ENCODE measurements at places on chromosomes 13 and 19. TPM values are rescaled to one million over a fixed set of nuclear protein-coding genes. Genes with fewer than 3 reads are reported as not detected.
A peak's percentile ranks its signal among the peaks of the same experiment; 100 is the strongest.

The NLRP12 gene
- total RNA-seq, result 0.04 TPM

DNA sequence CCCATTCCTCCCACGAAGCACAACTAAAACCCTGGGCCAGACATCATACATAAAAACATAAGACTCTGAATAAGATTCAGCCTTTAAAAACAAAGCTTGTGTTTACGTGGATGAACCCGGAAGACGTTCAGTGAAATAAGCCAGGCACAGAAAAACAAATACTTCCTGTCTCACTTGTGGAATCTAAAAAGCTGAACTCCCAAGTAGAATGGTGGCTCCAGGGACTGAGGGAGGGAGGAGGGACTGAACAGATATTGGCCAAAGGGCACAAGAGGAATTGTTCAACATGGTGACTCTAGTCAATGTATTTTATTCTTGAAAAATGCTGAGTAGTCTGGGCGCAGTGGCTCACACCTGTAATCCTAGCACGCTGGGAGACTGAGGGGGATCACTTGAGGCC lies 35.7 kb upstream of the TPM4 start:
- H3K36me3 ChIP-seq, result no peaks in the 10 kb centered on the region
- no peak overlapping the region for H3K27ac ChIP-seq
- H3K27me3 ChIP-seq, result peaks cover 37% of the 10 kb centered on the region
- DNase-seq, result no peak
- H3K4me1 ChIP-seq, result peaks cover 14% of the 10 kb centered on the region
- no peak overlapping the region for H3K4me3 ChIP-seq

GRCh38 chr13:56924401-56924800 lies 216.3 kb upstream of the PRR20A start:
- H3K4me3 ChIP-seq, result no peak overlapping the region
- no peaks in the 10 kb centered on the region for H3K4me1 ChIP-seq
- no peak for DNase-seq
- H3K27ac ChIP-seq, result no peak overlapping the region

The MADCAM1 gene
- not detected for total RNA-seq

- H3K4me1 ChIP-seq, result no peaks in the 10 kb centered on the region
- no peak overlapping the region for H3K4me3 ChIP-seq
- H3K36me3 ChIP-seq, result no peaks in the 10 kb centered on the region
These were observed 5.4 kb upstream of the LRFN1 start for GRCh38 chr19:39325778-39326665.

GRCh38 chr13:111490611-111491010 lies 170.2 kb downstream of the TEX29 start:
- no peaks in the 10 kb centered on the region for H3K36me3 ChIP-seq
- H3K4me1 ChIP-seq, result no peaks in the 10 kb centered on the region
- peaks cover 3% of the 10 kb centered on the region for H3K27me3 ChIP-seq
- no peak overlapping the region for H3K27ac ChIP-seq

The POMP gene
- total RNA-seq, result 120 TPM

The ZNF790 gene
- total RNA-seq, result 0.49 TPM

DNA sequence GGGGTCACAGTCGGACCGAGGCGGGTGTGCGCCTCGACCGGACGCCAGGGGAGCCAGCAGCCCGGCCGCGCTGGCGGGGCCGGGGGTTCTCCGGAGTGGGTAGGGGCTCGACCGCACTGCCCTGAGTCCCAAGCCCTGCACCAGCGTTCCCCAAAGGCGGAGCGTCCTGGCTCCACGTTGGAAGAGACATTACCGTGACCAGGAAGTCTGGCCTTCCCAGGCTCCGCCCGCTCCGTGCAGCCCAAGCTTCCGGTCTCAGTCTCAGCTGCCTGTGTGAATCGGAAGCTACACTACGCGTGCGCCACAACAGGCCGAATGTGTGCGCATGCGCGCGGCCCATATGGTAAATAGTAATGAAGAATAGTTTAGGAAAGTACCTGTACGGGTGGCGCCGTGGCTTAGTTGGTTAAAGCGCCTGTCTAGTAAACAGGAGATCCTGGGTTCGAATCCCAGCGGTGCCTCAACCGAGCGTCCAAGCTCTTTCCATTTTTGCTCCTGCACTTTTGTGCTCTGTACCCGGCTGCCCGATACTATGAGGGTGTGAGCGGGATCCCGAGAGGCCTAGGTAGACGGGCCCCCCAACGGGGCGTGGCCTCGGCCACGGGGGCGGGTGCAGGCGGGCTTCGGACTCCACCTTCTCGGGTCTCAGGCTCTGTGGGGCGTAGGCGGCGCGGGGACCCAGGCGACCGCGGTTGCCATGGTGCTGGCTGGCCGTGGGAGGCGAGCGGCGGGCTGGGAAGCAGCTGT lies 17.3 kb upstream of the LRP3 start:
- peak; percentile 99 for DNase-seq
- H3K36me3 ChIP-seq, result no peaks in the 10 kb centered on the region
- H3K4me1 ChIP-seq, result peaks cover 30% of the 10 kb centered on the region
- H3K27me3 ChIP-seq, result peaks cover 6% of the 10 kb centered on the region
- peak overlapping the region; percentile 72 for H3K4me3 ChIP-seq

The MAST1 gene
- total RNA-seq, result 12.1 TPM

GRCh38 chr19:50022823-50023222 lies 2.3 kb downstream of the VRK3 start:
- peaks cover 32% of the 10 kb centered on the region for H3K36me3 ChIP-seq
- H3K4me1 ChIP-seq, result peaks cover 18% of the 10 kb centered on the region
- DNase-seq, result no peak
- H3K27ac ChIP-seq, result no peak overlapping the region

DNA sequence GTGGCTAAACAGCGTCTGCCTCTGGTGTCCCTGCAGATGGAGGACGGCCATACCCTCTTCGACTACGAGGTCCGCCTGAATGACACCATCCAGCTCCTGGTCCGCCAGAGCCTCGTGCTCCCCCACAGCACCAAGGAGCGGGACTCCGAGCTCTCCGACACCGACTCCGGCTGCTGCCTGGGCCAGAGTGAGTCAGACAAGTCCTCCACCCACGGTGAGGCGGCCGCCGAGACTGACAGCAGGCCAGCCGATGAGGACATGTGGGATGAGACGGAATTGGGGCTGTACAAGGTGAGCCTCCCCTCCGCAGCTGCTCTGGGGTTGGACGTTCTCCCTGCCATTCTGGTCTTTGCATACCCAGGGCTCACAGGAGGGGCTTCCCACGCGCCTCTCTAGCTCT lies 19.9 kb downstream of the UHRF1 start:
- H3K4me1 ChIP-seq, result peaks cover 8% of the 10 kb centered on the region
- H3K27me3 ChIP-seq, result no peaks in the 10 kb centered on the region
- peaks cover 65% of the 10 kb centered on the region for H3K36me3 ChIP-seq

The THSD1 gene
- 0.09 TPM for total RNA-seq

DNA sequence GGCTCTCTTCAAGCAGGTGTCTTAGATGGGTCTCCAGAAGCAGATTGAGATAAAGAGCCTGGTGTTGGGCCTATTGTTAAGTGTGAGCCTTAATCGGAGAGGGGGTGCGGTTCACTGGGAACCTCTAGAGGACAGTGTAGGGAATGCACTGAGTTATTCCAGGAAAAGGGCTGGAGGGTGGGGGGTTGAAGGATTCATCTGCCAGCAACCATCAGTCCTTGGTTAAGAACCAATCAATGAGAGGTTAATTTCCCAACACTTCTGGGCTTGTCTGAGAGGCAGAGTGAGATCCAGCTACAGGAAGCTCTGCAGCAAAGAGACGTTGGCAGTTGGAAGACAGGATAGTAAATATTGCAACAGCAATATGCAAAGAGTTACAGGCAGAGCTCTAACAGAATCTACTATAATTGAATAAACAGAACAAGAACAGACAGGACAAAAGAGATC lies 28.7 kb downstream of the CYP4F2 start:
- peaks cover 6% of the 10 kb centered on the region for H3K27me3 ChIP-seq
- DNase-seq, result peak; percentile 88
- no peak overlapping the region for H3K4me3 ChIP-seq
- H3K4me1 ChIP-seq, result peaks cover 17% of the 10 kb centered on the region

The CPT1C gene
- 4.4 TPM for total RNA-seq

DNA sequence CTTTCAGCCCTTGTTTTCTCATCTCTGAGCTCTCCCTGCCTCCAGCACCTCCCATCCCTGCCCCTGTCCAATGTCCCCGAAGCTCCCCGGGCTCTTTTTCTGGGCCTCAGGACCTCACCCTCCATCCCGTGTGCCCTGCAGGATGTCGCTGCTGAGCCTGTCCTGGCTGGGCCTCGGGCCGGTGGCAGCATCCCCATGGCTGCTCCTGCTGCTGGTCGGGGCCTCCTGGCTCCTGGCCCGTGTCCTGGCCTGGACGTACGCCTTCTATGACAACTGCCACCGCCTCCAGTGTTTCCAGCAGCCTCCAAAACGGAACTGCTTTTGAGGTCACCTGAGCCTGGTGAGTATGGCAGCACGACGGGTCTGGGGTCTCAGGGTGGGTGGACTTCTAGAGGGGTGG lies 51.1 kb upstream of the CYP4F8 start:
- H3K36me3 ChIP-seq, result no peaks in the 10 kb centered on the region
- DNase-seq, result no peak
- no peak overlapping the region for H3K4me3 ChIP-seq
- no peak overlapping the region for H3K27ac ChIP-seq
- H3K4me1 ChIP-seq, result peaks cover 4% of the 10 kb centered on the region
- H3K27me3 ChIP-seq, result peaks cover 13% of the 10 kb centered on the region

The ZNF682 gene
- not detected for total RNA-seq
